ENCODE measurements at places on chromosomes 7 and 10. TPM values are rescaled to one million over a fixed set of nuclear protein-coding genes. Genes with fewer than 3 reads are reported as not detected.

DNA sequence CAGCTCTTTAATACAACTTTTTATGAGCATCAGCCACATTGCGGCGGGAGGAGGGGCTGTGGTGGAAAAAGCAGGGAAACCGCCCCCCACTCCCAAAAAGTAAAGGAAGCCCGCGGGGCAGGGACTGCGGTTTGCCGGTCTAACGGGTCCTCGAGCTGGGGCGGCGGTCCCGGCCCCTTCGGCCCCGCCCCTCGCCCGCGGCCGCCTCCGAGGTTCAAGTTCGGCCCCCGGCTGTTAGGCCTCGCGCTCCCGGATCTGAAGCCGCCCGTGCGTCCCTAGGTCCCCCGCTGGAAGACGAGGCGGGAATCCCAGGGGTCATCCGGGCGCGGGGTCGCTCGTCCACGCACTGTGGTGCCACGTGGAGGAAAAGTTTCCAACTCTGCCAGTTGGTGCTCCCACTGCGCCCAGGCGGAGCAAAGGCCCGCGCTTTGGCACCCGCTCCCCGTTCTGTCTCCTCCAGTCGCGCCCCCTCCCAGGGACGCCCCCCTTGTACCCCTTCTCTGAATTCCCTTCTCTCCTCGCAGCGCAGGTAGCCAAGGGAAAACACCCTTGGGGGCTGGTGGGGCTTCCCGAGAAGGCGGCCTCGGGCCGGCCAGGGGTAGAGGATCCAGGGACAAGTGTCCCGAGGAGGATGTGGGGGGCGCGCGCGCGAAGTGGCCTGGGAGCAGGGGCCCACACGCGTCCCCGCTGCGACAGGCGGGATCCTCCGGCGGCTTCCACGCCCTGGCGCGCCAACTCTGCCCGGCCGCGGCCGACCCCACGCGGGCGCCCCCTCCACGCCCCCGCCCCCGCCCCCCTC lies 798 bp upstream of the AUTS2 start:
- no peak for DNase-seq

GRCh38 chr10:80500572-80501380 lies 36.9 kb upstream of the SH2D4B start:
- no peak for DNase-seq

TRIL gene
- total RNA-seq: 0.48 TPM

GRCh38 chr10:34151481-34151880 lies 663.6 kb downstream of the PARD3 start:
- no peak for DNase-seq

- DNase-seq: no peak
These were observed 2.5 kb downstream of the DYNC2I1 start for GRCh38 chr7:158858592-158859503.

DNA sequence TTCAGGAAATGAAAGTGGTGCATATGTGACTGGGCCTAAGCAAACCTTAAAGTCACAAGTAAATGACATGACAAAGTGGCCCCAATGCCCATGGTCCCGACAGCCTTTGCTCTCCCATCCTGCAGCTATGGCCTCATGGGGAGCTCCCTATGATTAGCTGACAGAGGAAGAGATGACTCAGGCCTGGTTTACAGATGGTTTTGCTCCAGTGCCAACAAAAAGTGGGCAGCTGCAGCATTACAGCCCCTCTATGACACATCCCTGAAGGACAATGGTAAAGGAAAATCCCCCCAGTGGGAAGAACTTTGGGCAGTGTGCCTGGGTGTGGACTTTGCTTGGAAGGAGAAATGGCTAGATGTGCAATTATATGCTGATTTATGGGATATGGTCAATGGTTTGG lies 105.1 kb upstream of the ADCY1 start:
- DNase-seq: no peak

OSBPL3 gene
- total RNA-seq: 21.1 TPM

DNA sequence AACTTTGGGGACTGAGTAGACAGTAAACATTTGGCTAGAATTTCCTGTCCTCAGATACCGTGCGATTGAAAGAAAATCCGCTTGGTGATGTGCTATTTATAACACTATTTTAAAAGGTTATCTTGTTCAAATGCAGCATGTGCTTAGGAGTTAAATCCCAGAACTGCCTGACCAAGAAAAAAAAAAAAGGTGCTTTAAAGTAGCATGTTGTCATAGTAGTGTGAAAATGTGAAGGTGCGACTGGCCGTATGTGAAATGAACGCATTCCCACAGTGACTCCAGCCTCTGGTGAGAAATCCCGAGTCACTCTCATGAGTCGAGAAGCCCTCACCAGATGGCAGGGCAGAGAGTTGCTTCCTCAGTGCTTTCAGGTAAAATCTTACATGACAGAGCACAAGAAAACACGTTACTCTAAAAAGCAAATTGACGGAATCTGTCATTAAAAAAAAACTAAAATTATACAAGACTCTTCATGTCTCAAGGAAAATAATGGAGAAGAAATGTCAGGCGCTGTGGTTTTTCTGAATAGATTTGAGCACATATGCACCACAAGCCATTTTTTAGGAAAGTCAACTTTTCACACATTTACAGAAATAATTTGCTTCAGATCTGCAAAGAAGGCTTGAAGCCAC lies 18.4 kb upstream of the KLF6 start:
- DNase-seq: no peak

MYOZ1 gene
- not detected for total RNA-seq

GRCh38 chr10:15588151-15588550 lies 131.6 kb downstream of the ITGA8 start:
- no peak for DNase-seq

GRCh38 chr10:129114588-129114987 lies 352.5 kb upstream of the MGMT start:
- DNase-seq: no peak

COBL gene
- total RNA-seq: not detected

RPS24 gene
- total RNA-seq: 2,519 TPM

DNA sequence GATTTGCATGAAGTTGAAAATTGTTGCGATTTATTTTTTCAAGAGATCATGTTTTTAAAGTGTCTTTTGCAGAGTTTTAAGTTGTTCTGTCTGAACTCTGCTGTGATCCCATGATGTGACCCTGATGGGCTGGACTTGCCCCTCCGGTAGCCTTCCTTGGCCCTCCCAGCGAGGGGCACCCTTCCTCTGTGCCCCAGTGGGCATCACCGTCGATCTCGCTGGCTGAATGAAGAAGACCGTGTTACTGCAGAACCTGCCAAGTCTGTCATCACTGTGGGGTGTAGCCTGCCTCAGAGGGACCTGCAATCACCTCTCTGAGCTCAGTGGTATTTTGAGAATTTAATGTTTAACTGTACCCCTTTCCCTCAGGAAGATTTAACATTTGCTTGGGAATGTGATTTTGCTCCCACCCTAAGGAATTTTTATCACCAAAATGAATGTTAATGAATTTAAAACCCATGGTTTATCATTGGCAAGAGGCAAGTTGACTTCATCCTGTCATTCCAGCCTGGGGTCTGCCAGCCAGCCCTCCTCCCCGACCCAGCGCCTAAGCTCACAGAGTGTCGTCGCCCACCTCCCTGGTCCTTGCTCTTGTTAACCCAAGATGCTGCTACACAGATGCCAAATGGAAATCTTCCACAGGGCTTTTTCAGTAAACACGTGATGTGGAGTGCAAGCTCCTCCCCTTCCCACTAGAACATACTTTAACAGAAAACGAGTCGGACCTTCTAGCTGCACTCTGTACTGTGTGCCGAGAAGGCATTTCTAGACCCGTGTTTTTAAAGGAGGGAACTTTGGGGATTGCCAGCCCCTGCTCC lies 115.4 kb downstream of the NT5C2 start:
- DNase-seq: no peak

- no peak for DNase-seq
These were observed 99.1 kb upstream of the CACUL1 start for GRCh38 chr10:118853916-118854315.

THNSL1 gene
- 1.8 TPM for total RNA-seq

DNA sequence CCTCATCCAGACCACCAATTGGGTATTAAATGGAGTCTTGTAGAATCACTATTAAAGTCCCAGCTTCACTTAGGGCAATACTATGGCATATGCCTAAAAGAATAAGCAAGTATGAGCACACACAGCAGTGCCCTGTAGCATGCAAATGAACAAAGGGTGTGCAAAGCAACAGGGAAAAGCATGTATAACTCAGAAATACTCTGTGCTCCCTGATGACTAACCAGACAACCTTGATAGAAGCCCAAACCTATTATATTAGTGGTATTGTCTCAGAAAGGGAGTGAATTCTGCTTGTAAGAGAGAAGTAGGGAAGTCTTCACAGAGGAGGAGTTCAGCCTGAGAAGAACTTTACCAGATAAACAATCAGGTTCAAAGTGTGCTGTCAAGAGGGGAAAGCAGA lies 131.2 kb downstream of the DGKI start:
- no peak for DNase-seq

ZNF503 gene
- total RNA-seq: 12.4 TPM

DNA sequence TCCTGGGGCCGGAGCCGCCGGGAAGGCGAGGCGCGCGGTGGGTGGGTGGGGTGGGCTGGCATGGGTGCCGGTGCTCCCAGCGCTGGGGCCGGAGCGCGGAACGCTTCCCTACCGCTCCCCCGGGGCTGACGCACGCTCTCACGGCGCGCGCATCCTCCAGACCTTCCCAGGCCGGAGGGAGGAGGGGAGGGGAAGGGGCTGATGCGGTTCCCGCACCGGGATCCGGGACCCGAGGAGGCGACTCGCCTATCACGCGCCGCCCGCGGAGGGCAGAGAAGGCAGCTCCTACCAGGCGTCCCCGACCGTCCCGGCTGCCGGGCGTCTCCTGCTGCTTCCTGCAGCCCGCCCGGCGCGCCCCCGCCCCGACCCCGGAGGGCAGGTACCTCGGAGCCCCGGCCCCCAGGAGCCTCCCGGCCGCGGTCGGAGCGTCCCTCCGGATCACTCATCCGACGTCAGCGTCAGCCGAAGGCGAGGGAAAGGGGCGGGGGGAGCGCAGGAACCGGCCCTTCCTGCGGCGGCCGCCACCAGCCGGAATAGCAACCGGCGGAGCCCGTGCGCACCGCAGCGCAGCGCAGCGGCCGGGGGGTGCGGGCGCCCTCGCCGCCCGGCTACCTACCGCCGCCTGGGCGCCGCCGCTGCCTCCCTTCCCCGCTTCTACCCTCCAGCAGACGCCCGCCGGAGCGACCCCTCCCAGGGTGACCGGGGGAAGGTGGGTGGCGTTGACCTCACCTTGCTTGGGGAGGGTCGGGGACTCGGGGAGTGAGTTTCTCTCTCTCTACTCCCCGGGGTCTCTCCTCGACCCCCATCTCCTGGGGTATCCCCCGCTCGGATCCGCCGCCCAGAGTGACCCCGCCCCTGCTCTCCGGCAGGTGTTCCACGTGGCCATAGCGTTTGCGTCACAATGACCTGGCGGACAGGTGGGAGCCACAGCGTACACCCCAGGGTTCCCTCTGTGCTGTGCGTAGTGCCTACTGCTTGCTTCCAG lies at the start of gene ICA1:
ICA1 (minus strand) TSS at position 457 of the 985 bp plus-strand sequence. CDS start 26,241 bp downstream, outside the sequence.
- DNase-seq: no peak

DNA sequence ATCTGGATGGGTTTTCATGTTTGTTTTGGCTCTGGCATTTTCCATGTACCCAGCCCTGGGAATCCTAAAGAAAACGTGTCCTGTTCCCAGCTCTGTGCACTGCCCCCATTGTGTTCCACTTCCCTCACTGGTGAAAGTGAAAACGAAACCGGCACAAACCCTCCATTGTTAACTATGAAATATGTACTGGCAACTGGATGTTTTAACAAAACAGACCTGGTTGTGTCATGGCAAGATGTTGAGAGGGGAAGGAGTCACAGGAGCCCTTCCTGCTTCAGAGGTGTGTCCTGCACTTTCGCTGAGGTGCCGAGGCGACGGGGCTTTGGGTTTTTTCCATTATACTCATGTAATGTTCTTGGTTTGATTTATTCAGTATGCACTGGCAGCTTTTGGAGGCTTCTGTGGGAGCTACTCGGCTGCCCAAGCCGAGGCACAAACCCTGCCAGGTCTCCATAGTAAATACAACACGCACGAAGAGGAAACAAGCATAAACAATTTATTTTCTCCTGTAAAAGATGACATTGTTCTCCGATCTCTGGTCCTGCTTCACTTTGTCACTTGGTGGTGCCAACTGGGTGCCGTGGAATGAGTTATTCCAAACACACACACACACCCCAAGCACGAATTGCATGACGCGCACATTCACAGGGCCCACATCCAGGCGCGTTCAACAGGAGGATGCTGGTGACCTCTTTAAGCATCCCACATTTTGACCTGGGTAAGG lies 118.2 kb downstream of the CDK6 start:
- DNase-seq: peak; percentile 94

DNA sequence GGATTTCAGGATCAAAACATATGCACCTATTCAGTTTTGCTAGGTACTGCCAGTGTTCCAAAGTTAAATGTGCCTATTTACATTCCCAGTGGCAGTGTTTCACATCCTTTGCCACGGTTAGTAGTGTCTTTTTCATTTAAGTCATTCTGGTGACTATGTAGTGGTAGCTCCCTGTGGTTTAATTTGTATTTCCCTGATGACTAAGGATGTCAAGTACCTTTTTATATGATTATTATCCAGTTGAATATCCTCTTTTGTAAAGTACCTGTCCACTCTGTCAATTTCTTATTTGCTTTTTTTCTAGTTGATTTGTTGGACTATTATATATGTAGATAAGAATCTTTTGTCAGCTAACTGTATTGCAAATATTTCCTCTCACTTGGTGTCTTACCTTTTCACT lies 45.1 kb downstream of the TMEM60 start:
- DNase-seq: no peak

SHH gene
- 0.06 TPM for total RNA-seq

- DNase-seq: no peak
These were observed 232.4 kb downstream of the AHR start for GRCh38 chr7:17530741-17531421.

GRCh38 chr7:135846339-135846738 lies 97.7 kb upstream of the FAM180A start:
- no peak for DNase-seq

DNA sequence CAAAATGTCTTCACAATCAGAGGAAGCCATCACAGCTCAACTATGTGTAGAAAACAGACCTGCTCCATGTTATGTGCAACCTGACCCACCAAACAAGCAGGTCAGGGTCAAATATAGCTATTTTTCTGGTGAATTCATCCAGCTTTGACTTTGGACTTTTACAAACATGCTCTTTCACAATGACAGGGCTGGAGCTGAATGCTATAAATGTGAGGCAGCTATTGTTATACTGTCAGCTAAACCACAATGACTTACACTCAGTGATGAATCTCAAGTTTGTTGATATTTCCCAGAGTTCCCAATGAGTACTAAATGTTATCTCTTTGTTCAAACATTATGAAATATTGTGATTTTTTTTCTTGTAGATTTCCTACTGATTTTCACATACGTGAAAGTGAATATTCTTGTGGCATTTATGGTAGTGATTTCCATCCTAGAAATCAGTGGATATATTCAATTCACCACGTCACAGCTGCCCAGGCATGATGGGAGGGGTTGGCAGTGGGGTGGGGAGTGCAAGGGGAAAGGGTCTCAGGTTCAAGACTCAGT lies 2.5 kb upstream of the ITIH2 start:
- DNase-seq: no peak

All from glomerular endothelial cell (primary cell).